ENCODE measurements at places on chromosomes 16 and 17. TPM values are rescaled to one million over a fixed set of nuclear protein-coding genes. Genes with fewer than 3 reads are reported as not detected.

Gene HOXB2
- 21.7 TPM for total RNA-seq

Gene RPL26
- 2,907 TPM for total RNA-seq

Gene POLDIP2
- 83.4 TPM for total RNA-seq

Gene CHAD
- total RNA-seq, result not detected

Gene TMEM235
- not detected for total RNA-seq

Gene KRTAP1-1
- not detected for total RNA-seq

Gene SSTR5
- not detected for total RNA-seq

Gene TENT4B
- total RNA-seq, result 25.7 TPM

Gene CXCL16
- total RNA-seq, result 6.1 TPM

Gene TNFRSF13B
- total RNA-seq, result not detected

Gene RASD1
- total RNA-seq, result 1.2 TPM

Gene FOXO3B
- 4.6 TPM for total RNA-seq

- DNase-seq, result no peak
Measured at GRCh38 chr16:11384184-11384955, 39.1 kb downstream of the RMI2 start.

- DNase-seq, result no peak
Measured at GRCh38 chr16:31712064-31712540, 161.5 kb upstream of the ZNF267 start.

GRCh38 chr17:81008140-81008539 lies 16.5 kb downstream of the CHMP6 start:
- DNase-seq, result no peak

GRCh38 chr17:29190039-29190438 lies 9.8 kb upstream of the MYO18A start:
- DNase-seq, result no peak

DNA sequence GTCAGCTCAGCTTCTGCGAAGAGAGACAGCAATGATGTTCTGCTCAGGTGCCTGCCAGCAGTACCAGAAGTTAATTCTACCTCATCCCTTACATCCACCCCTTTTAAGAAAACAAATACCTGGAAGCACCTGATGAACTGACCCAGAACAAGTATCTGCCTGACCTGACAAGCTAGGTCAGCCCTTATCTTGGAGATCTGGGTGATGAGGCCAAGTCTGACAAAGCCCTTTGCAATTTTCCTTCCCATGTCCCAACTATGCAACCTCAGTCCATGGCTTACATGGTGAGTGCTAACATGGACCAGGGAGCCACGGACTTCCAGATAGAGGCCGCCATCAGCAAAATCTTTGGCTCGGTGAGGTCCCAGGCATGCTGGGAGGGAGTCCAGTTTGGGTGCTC lies 3.6 kb downstream of the ACADVL start:
- DNase-seq, result no peak

DNA sequence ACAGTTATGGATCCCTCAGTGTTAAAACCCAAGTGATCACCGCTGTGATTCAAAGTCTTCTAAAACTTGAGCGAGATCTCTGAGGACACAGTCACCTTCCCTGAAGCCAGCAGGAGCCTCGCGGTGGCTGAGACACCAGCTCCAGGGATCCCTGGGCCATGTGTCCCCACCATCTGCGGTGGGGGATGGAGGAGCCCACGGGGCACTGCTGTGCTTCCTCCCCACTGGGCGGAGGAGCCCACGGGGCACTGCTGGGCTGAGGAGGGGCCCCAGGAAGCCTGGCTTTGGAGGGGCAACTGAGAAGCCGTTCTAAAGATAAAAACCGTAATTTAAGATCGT lies 65.7 kb upstream of the METRNL start:
- DNase-seq, result no peak

DNA sequence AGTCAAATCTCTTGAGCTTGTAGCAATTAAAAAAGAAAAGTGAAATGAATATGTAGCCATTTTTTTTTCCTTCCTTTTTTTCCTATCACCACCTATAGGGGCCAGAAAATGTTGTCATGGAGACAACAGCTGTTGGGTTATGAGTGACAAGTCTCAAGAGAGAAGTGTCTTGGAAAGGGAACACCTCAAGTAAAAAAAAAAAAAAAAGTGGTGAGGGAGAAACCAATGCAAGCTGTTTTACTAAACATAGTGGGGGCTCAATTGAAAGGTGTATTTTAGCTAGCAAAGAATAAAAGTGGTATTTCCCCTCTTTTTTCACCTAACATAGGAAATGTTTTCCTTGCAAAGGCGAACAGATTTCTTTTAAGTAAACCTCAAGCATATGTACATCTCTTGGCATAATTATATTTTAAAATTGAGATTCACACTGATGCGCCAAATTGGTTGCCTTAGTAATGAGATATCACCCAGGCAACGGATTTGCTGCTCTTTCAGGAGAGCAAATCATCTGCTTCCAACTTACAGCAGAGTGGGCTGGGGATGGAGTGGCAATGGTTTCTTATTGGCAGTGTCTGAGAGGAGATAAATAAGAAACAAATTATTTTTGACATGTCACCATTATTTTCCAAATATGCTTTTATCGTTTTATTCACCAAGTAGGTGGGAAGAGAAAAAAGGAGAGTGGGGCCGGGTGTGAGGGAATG lies 183.6 kb downstream of the MYO1D start:
- DNase-seq, result no peak

DNA sequence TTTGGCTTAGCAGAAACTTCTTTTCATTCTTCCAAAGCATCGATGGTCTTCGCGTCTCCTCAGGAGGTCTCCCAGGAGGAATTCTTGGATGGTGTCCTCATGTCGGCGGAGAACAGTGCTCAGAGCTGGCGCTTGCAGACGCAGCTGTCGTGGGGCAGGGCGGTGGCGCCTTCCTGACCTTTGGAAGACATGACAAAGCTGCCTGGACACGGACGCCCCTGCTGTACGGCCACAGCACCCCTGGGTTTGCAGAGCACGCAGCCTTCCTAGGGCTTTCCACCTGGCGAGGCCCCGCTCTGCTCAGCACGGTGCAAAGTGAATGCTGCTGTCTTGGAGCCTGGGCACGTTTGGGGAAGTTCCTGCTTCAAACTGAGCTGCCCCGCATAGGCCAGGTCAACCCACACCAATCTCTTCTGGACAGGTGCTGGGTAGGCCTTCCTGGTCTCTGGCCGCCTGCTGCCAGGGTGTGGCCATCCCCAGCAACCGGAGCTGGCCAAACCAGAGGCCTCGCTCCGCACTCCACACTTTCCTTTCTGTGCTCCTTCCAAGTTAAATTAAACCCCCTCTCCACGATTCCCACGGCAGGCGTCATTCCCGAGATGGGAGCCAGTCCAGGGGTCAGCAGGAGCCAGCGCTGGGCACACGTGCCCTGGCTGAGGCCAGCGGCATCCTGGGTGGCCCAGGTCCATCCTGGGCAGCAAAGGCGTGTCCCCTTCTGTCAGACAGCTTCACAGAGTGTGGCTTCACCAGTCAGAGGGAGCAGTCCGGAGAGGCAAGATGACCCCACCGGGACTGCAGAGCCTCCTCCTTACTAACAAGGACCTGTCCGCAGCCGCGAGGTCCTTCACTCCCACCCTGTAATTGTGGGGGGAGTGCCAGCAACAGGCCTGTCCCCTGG lies 15.0 kb upstream of the KREMEN2 start:
- DNase-seq, result no peak

- no peak for DNase-seq
Measured at GRCh38 chr16:52561910-52562741, 15.2 kb upstream of the TOX3 start.

- DNase-seq, result no peak
Measured at GRCh38 chr17:4896332-4897197, 2.8 kb upstream of the C17orf107 start.

GRCh38 chr17:2195729-2196128 lies 107.9 kb downstream of the SMG6 start:
- DNase-seq, result peak; percentile 42

GRCh38 chr17:31269578-31269983 lies 27.5 kb downstream of the OMG start:
- DNase-seq, result no peak

DNA sequence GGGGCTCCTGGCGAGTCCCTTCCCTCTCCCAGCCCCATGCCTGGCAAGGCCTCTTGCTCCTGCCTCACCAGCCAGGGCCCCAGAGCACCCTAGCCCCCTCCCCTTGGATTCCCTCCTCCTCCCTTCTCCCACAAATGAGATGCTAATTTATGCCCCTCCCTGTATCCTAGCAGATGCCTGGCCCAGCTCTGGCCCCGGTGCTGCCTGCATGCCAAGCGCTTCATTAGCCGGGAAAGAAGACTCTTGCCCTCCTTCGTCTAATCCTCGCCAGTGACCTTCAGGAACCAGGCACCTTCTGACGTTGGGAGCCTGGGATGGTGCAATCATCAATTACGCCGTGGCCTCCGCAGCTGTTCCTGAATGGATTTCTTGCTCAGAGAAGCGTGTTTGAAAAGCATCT lies 127.8 kb downstream of the SDK2 start:
- no peak for DNase-seq

- DNase-seq, result no peak
Measured at GRCh38 chr16:1494711-1495110, 1.6 kb downstream of the TELO2 start.

DNA sequence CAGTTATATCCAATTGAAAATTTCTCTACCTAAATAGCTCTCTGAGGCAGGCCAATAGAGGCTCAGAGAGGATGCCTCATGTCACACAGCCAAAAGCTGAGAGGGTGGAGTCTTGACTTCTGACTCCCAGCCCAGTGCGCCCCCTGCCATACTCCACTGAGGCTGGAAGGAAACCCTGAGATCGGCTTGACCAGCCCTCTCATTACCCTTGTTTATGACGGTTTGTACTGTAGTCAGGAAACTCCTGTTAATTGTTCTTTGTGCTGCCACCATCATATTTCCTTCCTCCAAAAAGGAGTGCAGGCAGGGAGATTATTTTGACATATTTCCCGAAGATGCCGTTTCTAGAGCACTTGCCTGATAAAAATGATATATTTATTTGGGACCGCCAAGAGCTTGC lies 107.9 kb downstream of the AIPL1 start:
- no peak for DNase-seq

DNA sequence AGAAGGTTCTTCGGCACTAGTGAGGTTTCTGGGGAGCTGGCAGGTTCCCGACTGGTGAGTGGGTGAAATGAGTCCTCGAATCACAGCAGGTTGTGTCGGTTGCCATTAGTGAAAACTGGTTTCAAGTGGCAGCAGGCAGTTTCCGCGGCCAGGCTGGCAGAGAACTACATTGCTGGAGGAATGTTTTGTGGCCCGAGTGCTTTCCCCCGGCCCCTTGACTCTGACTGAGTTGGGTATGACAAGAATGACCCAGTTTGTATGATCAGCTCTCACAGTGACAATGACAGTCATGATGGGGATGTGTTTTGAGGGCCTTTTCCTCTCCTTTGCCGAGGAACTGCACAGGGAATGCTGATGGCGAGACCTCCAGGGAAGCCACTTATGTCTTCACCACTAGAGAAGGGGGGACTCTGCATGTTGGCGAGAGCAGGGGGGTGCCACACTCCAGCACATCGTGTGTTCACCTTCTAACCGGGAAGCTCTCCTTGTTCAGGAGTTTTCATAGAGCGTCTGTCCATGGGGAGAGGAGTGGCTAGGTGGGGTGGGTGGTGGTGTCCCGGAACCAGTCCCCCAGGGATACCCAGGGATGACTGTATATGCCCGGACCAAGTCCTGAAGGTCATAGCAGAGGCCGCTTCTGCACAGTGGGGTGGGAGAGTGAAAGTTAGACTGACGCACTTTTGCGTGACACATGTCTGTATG lies 206.0 kb upstream of the CHMP6 start:
- peak; percentile 77 for DNase-seq

- DNase-seq, result no peak
Measured at GRCh38 chr17:34761646-34762045, 182.3 kb downstream of the TMEM132E start.

- peak; percentile 47 for DNase-seq
Measured at GRCh38 chr17:80720610-80721577, 176.3 kb downstream of the RPTOR start.

GRCh38 chr17:7644775-7645174 lies 6.0 kb upstream of the ATP1B2 start:
- no peak for DNase-seq

- DNase-seq, result no peak
Measured at GRCh38 chr17:50283714-50284113, 9.4 kb downstream of the TMEM92 start.

- DNase-seq, result no peak
Measured at GRCh38 chr17:74520790-74521480, 10.3 kb downstream of the CD300LB start.

GRCh38 chr17:5825717-5826330 lies 241.5 kb upstream of the NLRP1 start:
- no peak for DNase-seq

DNA sequence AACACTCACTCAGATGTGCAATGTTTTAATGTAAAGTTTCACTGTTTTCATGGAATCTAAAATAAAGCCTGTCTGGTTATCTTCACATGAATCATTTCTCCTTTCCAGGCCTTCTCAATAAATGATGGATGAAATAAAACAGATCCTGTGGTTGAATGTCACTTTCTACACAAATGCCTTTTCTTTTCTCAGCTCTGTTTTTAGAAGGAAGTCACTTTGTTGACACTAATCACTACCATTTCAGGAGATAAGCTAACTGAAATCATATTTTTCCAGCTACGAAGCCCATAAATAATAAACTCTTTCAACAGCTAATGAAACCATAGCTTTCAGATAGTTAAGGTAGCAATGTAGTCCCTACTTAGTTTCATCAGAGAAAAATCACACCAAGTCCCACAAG lies 17.9 kb downstream of the NME2 start:
- DNase-seq, result no peak

GRCh38 chr16:50273888-50274325 lies 7.6 kb downstream of the ADCY7 start:
- no peak for DNase-seq

- no peak for DNase-seq
Measured at GRCh38 chr17:76685846-76686245, 24.9 kb downstream of the MXRA7 start.

DNA sequence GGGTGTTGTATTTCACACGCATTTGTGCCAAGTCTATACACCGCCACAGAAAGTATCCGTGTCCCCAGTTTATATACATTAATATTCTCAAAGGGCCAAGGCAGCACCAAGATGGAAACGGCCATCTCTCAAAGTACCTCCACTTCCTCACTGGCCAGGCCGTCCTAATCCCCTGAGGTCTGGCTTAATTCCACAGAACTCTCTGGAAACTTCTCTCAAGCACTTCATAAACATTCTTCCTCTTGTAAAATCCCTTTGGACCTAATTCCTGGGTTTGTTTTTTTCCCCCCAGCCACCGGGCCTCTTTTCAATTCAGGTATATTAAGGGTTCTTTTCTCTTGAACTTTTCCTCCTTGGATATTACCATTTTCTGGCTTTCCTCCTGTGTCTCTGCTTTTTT lies 5.1 kb upstream of the ERN1 start:
- no peak for DNase-seq

DNA sequence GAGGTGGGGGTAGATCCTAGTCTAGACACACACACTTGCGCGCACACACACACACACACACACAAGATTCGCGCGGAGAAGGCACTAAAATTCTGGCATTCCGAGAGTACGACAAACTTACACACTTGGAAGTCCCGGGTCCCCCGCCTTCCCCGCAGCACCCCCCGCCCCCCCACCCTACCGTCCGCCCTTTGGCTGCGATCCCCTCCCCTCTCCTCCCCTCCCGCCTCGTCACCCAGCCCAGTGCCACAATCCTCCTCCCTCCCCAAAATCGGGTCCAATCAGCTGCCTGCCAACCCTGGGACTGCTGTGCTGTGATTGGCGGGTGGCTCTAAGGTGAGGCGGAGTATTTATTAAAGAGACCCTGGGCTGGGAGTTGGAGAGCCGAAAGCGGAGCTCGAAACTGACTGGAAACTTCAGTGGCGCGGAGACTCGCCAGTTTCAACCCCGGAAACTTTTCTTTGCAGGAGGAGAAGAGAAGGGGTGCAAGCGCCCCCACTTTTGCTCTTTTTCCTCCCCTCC lies at the start of gene SOX9:
TSS of gene SOX9 (plus strand) at position 379 of the 522 bp plus-strand sequence. CDS start 372 bp downstream, outside the sequence.
- no peak for DNase-seq
